Foreskin keratinocyte (primary cell): ENCODE measurements at places on chromosomes 1 and 21. TPM values are rescaled to one million over a fixed set of nuclear protein-coding genes. Genes with fewer than 3 reads are reported as not detected.

DNA sequence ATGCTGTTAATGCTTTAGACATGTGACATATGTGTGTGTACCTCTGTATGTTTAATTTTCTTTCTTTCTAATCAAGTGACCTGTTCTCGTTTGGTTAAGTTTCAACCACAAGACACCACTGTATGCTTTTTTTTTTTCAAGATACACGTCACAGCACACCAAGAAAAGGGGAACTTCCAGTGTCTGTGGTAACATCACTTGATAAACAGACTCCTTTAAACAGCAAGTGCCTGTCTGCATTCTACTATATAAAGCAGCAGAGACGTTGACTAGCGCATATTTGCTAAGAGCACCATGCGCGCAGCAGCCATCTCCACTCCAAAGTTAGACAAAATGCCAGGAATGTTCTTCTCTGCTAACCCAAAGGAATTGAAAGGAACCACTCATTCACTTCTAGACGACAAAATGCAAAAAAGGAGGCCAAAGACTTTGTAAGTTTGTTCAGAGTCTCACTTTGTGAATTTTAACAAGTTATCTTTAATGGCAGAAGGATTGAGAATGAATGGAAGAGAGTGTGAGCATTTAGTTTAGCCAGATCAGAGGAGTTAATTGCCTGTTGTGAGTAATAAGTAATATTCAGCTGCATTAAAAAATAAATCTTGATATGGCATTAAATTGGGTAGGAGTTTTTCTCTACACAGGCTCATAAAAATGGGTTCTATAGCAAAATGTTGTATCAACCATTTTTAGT is at the start of gene RGS1:
RGS1 (plus strand) TSS at position 275 of the 691 bp plus-strand sequence; CDS start at position 295, 20 bp downstream.
- no peak for DNase-seq

DNA sequence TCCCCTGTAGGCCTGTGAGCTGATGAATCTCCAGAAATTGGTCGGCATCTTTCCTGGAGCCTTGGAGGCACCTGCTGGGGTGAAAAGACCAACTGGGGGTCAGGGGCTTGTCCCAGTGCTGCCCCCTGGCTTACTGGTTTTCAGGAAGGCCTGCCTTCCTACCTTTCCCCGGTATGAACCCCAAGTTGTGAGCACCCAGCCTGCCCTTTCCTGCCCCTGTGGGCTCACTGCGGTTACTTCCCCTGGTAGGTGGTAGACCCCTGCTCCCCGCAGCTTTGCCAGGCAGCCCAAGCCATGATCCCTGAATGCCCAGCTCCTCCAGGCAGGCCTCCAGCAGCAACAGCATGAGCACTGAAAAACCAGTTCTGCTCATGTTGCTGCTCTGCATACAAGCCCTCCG is 10.2 kb downstream of the DMRTB1 start:
- no peak for DNase-seq

- DNase-seq = no peak
Measured at GRCh38 chr1:84086189-84086588, 57.9 kb upstream of the PRKACB start.

- peak; percentile 94 for DNase-seq
Measured at GRCh38 chr1:115829023-115829674, 11.8 kb downstream of the NHLH2 start.

DNA sequence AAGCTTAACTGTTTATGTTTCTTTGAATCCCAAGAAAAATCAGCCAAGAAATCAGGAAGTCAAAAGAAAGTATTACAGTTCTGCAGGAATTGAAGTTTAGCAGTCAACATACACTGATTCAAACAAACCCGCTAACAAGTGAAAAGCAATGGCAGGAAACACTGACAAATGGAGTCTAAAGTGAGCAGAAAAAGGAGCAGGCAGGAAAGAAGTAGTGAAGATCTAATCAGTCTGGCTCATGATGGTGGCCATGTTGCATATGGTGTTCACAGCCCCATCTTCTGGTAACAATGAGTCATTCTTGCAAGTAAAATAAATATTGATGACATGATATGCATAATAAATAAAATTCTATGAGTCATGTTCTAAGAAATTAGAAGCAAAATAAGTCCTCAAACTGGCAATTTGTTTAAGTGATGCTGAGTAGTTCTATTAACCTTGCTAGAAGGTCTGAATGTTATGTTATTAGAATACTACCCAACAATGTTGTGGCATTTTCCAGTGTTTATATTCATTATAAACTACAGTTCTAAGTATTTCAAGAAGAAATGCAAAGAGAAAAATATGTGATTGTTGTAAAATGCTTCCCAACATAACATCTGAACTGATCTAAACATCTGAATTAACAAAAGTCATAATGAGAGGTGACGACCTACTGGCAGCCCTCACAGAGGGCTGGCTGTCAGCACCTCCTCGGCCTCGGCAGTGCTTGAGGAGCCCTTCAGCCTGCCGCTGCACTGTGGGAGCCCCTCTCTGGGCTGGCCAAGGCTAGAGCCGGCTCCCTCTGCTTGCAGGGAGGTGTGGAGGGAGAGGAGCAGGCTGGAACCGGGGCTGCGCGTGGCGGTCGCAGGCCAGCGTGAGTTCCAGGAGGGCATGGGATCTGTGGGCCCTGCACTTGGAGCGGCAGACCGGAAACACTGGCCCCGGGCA is 5.7 kb upstream of the ACBD6 start:
- no peak for DNase-seq

- no peak for DNase-seq
Measured at GRCh38 chr1:171785766-171786165, 4.3 kb downstream of the METTL13 start.

DNA sequence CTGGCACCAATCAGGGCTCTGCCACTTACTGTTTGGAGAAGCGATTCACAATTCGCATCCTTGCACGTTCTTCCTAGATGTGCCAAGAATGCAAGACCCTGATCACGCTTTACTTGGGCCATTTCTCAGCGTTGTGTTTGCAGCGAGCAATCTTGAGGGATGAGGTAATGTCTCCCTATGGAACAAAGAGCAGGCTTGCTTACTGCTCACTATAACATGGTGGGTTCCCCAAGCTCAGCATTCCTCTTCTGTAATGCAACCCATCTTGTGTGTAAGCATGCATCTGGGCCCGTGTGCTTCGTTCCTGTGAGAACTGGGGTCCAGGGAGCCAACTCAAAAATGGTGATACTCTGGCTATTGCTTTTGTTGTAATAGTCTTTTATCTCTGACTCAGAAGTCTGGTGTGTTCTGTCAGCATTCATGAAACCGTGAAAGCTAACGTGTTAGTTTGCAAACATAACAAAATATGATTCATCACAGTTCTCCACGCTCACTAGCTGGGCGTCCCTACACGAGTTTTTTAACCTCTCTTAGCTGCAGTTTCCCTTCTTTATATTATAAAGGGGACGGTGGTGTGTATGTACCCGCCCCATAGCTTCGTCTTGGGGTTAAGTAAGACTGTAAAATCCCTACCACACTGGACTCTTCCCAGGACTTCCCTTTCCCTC is 33.3 kb downstream of the DNTTIP2 start:
- DNase-seq = peak; percentile 91

DNA sequence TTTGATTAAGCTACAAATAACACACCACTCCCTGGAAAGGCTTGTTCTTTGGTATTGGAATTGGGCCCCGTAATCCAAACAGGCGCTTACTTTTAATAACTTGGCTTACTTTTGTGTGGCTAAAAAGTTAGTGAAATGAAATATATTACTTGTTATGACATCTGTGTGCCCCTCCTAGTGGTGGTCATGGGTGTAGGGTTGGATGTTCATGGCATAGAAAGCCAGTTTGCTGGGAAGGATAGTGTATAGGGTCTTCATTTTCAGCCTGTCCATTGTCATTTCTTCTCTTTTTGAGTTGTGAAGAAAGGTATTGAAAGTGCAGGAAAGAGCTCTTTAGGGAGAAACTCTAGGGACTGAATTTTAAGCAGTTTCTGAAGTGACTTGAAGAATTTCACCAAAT is 5.9 kb downstream of the CDC14A start:
- DNase-seq = no peak

- no peak for DNase-seq
Measured at GRCh38 chr21:28454564-28455252, 538.0 kb downstream of the LTN1 start.

DNA sequence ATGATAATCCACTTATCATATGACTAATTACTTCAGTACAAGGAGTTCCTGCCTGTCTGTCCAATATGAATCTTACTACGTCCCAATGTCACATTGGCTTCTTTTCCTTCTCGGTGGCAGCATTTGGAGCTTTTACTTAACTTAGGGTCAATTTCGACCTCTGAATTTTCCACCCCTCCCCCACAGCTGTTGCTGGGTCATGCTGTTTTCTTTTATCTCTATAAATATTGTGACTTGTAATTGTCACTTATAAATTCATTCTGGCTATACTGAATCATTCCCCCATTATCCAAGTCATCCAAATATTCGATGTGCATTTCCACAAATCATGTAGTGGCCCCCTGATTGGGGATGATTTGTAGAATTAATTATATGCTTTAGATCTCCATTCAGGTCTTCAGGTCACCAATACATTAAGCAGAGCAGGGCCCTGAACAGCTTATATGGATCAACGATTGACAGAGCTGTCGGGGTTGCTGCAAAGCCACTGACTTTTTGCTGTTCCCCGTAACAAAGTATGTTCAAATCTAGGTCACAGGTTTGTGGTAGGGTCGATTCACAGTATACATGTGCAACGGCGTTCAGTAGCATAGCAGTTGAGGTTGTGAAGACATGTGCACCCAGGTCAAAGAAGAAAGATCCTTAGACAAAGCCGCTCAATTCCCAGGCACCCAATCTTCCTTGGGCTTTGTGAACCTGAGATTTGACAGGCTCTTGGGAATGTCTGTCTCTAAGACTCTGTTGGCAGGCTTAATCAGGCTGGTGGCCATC is 18.3 kb upstream of the RNU1-4 start:
- no peak for DNase-seq

DNA sequence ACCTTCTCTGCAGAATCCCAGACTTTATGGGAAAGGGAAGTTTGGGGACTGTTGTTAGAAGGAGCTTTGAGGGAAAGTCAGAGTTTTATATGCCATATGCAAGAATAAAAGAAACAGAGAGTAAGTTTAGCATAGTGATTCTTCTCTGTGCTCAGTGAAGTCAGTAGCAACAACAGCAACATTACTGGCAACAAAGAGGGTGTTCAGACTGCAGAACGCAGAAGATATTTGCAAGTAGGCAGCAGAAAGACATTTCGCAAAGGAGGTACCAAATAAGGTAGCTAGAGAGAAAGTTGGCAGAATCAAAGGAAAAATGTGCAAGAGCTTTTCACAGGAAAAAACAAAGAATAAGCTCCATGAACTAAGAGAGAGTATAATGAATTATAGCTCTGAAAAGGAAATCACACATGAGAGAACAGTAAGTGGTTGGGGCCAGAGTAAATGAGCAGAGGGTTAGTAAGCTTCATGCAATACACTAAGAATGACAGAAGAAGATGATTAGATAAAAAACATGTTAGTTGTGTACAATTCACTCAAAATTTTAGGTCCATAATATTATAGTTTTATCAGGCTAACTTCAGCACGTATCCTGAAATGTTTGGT is 98.1 kb downstream of the NEGR1 start:
- DNase-seq = no peak

DNA sequence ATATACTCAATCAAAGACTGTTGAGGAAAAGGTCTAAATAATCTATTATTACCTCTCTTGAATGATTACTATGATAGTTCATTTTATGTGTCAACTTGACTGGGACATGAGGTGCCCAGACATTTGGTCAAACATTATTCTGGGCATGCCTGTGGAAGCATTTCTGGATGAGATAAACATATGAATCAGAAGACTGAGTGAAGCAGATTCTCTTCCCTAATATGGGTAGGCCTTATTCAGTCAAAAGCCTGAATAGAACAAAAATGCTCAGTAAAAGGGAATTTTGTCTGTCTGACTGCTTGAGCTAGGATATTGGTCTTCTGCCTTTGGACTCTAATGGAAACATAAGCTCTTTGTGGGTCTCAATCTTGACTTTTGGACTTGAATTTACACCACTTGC is 73.3 kb upstream of the SOX13 start:
- no peak for DNase-seq

Gene SPATA46
- total RNA-seq = not detected in 2 replicates

Gene FAM131C
- 0.53 and 0.65 TPM in 2 replicates for total RNA-seq

Gene PLA2G2D
- total RNA-seq = not detected in 2 replicates

Gene NAXE
- 115 and 118 TPM in 2 replicates for total RNA-seq

Gene HMGB4
- not detected in 2 replicates for total RNA-seq

Gene EVA1C
- 9.5 and 13.1 TPM in 2 replicates for total RNA-seq

Gene OR2AK2
- not detected in 2 replicates for total RNA-seq

Gene TNFRSF4
- not detected in 2 replicates for total RNA-seq
